Lower lobe of right lung (tissue), 2 donors: ENCODE measurements at places on chromosomes 3 and 15.

DNA sequence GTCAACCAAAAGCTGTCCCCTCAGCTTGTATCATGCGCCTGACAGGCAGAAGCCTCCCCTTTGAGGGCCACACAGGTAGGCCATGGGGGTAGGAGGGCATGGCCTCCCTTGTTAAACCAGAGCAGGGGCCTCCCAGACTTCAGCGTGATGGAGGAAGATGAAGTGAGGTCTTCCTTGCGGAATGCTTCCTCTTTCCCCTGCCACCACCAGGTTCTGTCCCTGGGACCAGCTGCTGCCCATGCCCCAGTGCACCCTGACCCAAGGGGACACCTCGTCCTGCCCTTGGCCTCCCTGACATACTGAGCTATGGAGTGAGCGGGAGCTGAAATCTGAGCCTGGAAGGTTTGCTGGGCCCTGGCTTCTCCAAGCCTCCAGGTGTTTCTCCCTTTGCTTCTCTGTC is 26.7 kb downstream of the SSUH2 start:
- no peak for DNase-seq

DNA sequence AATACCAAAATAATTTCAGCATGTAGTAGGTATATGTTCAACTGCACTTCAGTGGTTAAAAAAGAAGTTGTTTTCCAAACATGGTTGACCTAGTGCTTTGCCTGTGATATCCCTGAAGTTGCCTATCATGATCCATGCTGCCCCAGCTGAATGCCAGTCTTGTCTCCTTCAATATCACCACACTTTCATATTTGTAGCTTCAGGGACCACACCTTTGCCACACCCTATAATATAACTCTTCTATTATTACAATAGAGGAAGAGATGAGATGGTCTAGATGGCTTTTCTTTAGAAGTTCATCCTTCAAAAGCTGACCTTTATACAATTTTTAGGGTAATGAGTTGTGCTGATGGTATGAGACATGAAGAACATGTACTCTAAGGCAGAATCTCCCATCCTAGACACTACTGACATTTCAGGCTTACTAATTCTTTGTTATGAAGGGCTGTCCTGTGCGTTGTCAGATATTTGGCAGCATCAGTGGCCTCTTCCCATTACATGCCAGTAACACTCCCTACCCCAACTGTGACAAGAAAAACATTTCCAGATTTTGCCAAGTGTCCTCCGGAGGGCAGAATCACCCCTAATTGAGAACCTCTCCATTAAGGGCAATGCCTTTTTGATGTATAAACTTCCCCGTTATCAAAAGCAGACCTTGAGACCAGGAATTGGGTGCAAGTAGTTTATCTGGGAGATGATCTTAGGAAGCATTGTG is 76.2 kb upstream of the PLCL2 start:
- DNase-seq, result no peak

DNA sequence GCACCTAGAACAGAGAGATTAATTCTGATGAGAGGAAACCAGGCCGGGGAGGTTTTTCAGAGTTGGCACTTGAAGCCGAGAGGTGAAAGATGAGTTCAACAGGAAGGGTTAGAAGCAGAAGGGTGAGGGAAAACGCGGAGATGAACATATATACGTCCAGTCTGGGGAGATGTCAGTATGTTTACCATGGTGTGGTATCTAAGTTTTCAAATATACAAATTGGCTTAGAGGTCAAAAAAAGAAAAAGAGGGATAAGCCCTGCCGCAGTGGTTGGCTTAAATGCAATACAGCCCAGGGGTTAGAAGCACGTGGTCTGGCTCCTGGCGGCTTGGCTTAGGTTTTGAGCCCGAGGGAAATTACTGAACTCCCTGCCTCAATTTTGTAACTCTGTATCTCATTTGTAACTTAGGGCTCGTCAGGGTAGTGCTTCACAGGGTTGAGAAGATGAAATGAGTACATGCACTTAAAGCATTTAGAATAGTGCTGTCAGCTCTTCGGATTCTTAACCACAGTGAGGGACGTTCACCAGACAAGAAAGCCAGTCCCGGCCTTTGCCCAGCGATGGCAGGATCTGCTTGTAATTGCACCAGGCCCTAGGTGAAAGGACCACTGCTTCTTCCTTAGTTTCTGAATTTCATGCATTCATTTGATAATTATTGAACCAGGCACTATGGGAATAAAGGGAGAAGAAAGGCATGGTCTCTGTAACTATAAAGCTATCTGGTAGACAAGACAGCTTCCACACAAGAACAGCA is 6.4 kb downstream of the HES1 start:
- DNase-seq, result no peak

GRCh38 chr15:48500595-48500994 is 144.9 kb downstream of the FBN1 start:
- no peak for DNase-seq

DNA sequence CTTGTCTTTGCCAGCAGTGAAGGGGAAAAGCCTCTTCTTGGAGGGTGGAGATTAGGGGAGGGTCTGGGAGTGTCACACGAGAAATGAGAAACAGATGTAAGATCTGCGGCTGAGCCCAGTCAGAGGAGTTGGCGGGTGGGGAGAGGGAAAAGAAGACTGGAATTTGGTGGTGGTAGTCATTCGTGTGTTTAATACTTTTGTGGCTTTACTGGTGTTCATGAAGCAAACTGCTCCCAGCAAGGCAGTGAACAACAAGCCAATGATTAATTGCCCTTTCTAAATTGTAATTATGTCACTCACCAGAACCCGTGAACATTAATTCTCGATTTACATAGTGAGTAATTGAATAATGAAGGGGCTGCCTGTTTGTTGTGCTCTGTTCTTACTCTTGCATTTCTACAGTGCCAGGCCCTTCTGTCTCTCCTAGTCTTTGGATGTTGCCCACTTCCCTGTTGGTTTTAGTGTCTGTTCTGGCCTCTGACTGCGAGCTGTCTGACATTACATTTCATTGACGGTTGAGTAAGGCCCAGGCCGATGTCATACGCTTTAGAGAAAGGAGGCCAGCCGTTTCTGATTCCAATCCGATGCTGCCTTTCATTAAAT is 78.0 kb downstream of the CHCHD6 start:
- no peak for DNase-seq

DNA sequence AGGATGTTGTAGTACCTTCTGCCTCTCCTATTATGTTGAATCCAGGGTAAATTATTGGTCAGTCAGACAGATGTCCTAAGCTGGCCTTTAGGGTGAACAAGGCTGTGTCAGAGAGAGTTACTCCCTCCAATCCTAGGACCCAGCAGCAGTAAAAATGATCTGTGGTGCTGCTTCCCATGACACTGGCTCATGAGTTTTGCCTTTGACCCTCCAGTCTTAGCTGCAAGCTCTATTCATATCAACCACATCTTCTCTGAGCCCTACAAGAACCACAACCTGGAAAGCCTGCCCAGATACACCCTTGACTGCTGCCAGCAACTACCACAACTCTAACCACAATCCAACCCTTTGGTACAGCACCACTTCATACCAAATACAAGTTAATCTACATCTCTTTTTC is 27.2 kb upstream of the PHLDB2 start:
- no peak for DNase-seq

GRCh38 chr15:98907927-98908471 is 99.6 kb downstream of the PGPEP1L start:
- no peak for DNase-seq

DNA sequence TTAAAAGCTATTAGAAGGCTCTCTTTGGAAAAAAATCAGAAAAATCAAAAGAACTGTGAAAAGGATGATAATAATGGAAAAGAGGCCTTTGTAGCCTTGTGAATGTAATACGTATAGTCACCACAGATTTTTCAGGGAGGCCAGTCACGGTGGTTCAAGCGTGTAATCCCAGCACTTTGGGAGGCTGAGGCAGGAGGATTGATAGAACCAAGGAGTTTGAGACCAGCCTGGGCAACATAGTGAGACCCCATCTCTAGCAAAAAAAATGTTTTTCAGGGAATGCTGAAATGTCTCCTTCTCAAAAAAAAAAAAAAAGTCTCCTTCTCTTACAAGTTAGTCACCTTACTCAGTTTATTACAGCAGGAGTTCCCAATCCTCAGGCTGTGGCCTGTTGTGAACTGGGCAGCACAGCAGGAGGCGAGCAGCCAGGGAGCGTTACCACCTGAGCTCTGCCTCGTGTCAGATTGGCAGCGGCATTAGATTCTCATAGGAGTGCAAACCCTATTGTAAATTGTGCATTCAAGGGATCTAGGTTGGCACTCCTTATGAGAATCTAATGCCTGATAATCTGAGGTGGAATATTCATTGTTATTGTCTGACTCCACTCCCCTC is 15.9 kb downstream of the ARIH1 start:
- DNase-seq, result no peak

DNA sequence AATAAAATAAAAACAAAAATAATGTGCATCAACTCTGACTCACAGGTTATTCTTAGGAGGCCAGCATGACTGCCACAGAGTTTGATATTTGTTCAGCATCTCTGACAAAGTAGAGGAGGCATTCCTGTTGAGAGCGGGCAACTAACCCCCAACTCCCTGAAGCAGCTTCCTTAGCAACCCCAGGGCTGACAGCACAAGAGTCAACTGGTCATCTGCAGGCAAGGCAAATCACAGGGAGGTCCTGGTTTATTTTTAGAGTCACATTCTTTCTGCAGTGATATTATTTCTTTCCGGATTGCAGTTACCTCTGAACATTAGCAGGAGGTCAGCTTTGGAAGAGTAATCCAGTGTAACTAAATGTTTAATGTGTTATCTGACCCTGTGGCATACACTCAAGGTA is 273.0 kb downstream of the PLCL2 start:
- no peak for DNase-seq

DNA sequence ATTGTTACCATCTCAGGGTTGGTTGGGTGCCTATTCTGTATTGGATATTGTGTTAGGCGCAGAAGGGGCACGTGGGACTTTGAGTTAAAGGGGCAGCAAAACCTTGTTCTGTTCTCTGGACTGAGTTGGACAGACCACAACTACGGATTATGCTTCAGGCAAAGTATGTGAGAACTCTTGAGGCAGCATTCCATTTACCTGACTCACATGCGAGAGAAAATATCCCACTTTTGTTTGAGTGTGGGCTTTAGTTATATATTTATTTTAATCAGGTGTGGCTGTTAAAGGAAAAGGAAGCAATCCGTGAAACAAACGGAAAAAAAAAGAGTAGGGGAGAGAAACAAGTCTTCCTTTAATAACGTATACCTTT is 627 bp upstream of the PLS1 start:
- DNase-seq, result no peak

- DNase-seq, result no peak
Measured at GRCh38 chr15:42914728-42915497, 5.7 kb downstream of the TTBK2 start.

DNA sequence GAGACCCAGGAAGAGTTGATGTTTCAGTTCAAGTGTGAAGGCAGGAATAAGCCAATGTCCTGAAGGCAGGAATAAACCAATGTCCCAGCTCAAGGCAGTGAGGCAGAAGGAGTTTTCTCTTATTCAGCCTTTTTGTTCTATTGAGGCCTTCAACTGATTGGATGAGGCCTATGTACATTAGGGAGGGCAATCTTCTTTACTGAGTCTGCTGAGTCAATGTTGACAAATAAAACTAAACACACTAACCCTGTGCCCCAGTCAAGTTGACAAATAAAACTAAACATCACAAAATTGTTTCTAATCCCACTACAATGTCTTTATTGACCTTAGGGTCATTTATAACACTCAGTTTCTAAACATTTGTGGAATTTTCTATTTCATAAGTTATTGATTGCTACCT is 100.0 kb downstream of the CACNA2D3 start:
- no peak for DNase-seq

GRCh38 chr3:174153871-174154270 is 705.3 kb upstream of the NAALADL2 start:
- DNase-seq, result no peak

DNA sequence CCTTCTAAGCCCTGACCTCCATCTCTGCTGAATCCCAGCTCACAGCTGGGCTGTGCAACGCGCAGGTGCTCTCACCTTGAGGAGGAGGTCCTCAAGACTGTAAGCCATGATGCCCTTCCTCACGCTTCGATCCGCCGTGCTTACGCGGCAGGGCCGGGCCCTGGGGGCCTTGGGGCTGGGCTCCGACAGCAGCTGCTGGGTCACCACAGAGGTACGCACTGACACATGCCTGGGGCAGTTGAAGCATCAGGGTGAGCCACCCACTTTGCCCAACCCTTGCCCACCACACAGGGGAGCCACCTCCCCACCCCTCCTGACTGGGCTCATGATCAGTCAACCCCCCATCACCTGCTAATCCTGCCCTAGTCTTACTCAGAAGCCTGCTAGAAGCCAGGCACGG is 3.1 kb downstream of the CIDEC start:
- no peak for DNase-seq

- no peak for DNase-seq
Measured at GRCh38 chr3:124362455-124362854, 367.8 kb upstream of the UMPS start.

GRCh38 chr3:67876261-67876660 is 221.8 kb upstream of the SUCLG2 start:
- no peak for DNase-seq

DNA sequence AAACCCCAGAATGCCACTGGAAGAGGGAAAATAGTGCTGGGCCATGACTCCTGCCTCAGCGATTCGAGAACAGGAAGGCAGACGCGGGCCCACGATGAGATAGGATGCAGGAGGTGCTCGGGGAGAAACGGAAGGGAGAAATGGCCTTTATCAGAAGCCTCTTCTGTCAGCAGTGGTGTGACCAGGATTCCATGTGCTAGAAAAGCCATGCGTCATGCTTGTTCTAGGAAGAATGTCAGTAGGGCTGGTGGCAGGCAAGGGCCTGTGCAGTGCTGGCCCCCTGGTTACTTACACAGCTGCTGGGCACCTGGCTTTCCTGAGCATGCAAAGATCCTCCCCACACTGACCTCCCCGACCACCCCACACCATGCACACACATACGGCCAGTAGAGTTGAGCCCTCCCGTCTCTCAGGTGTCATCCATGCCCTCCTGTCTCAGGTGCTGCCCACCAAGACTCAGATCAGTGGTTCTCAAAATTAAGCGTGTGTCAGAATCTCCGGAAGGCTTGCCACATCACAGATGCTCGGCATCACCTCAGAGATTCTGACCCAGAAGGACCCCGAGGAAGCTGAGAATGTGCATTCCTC is 106.7 kb downstream of the ADAMTS17 start:
- DNase-seq, result no peak

DNA sequence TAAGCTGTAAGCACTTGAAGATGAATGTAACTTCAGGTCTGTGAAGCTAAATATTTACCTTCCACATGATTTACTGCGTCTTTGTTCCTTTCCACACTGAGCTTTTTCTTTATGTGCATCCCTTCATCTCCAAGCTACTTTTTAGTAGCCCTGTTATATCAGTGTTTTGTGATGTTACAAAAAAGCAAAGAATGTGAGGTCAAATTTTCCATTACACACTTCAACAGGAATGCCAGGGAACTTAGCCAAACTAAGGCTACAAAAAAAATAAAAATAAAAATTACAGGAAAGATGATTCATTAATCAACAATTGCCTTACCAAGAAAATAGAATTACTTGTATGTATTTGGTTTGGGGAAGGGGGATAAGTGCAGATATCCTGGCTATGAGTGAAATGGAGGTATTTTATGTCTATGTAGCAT is 73.0 kb downstream of the FILIP1L start:
- DNase-seq, result no peak
